ENCODE measurements at places on chromosomes 16 and 17.

GRCh38 chr17:16483021-16483645, 8.9 kb downstream of the LRRC75A start:
- no peak for DNase-seq

DNA sequence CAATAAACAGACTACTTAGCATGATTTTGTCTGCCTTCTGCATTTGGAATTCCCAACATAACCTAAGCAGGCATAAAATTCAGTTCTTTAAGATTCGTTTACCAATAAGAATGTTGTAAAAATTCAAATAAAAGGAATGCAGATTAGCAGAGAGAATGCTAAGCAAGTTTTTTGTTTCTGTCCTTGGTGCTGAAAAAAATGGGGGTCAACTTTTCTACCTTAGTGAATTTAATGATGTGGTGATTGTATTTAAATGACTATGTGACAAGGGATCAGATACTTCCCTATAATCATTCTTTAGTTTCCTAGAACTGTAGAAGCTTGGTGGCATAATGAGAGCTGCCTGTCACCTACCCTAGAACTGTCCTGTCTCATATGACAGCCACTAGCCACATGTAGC, 159.5 kb downstream of the RBFOX1 start:
- no peak for DNase-seq

GRCh38 chr17:59627770-59628171, 8.1 kb downstream of the CLTC start:
- DNase-seq: no peak

- no peak for DNase-seq
Measured at GRCh38 chr17:16120937-16121336, 94.4 kb downstream of the NCOR1 start.

DNA sequence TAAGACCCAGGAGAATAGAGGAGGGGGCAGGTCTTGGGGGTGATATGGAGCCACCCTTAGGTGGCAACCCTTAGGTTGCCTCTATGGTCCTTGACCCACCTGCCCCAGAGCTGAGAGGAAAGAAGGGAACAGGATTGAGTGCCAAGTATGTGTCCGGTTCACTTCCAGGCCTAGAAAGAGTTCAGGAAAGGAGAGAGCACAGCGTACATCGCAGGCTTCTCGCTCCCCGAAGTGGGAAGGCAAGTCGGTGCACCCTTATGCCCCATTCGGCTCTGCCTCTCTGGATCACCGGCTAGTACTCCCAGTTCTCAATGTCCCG, 631 bp downstream of the SP6 start:
- no peak for DNase-seq

DNA sequence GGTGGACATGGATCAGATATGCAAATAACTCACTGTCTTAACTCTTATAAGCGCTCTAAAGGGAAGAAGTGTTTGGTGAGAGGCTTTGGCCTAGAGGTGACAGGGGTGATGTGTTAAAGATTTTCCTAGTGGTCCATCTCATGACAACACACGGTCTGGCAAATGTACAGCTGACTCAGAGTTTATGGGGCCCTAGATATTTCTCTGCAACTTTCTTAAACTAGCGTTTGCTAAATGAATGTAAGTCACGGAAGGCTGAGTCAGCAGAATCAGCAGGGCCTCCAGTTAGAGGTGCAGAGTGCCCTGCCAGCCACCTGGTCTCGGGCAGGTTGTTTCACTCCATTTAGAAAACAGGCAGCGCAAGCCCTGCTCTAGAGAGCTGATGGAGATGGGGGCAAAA, 40.1 kb downstream of the CLEC16A start:
- DNase-seq: peak; percentile 57

DNA sequence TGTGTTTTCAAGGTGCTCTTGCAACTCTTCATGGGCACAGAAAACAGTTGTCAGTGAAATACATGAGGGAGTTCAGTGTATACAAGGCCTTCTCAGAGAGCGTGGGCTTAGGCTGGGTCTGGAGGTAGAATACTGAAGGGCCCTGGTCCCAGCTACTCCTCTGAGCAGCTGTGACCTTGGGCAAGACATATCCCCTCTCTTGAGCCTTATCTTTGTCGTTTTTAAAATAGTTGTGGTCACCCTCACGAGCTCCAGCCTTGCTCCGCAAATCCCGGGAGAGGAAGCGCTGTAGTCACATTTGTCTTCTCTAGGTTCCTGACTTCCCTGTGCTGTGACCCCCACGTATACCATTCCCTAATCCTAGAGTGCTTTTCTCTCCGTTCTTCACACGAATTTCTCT, 3.6 kb downstream of the ZNRF1 start:
- no peak for DNase-seq

GRCh38 chr17:77571155-77571981, 387.1 kb upstream of the TNRC6C start:
- no peak for DNase-seq

DNA sequence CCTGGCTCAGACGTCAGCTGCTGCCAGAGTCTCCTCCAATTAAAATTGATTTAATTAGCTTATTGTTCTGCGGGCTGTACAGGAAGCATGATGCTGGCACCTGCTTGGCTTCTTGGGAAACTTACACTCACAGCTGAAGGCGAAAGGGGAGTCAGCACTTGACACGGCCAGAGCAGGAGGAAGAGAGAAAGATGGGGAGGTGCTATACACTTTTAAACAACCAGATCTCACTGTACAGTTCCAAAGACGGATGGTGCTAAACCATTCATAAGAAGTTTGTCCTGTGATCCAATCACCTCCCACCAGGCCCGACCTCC, 1.4 kb upstream of the PRDM7 start:
- DNase-seq: no peak

DNA sequence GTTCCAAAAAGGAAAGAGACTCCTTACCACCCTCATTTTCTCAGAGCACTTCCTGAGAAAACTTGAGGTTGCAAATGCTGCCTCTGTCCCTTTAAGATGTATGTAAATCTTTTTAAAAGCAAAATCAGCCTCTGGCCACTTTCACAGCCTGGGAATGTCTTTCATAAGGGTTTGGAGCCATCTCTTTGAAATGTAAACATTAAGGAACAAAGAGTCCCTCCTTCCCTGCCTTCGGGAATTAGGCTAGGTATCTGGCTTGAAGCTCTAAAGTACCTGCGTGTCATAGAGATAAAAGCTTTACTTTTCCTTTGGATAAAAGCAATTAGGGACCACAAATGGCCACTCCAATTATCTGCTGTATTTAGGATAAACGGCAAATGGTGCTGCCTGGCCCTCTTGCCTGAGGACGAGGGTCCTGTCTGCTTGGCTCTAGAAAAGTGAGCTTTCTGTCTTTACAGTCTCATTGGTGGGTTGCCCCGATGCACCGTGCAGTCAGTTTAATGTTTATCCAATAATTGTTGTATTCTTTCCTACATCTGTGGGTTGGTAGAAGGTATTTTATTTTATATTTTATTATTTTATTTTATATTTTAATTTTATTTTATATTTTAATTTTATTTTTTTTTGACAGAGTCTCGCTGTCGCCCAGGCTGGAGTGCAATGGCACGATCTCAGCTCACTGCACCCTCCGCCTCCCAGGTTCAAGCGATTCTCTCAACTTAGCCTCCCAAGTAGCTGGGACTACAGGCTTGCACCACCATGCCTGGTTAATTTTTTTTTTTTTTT, 23.9 kb downstream of the NLRC3 start:
- DNase-seq: no peak

DNA sequence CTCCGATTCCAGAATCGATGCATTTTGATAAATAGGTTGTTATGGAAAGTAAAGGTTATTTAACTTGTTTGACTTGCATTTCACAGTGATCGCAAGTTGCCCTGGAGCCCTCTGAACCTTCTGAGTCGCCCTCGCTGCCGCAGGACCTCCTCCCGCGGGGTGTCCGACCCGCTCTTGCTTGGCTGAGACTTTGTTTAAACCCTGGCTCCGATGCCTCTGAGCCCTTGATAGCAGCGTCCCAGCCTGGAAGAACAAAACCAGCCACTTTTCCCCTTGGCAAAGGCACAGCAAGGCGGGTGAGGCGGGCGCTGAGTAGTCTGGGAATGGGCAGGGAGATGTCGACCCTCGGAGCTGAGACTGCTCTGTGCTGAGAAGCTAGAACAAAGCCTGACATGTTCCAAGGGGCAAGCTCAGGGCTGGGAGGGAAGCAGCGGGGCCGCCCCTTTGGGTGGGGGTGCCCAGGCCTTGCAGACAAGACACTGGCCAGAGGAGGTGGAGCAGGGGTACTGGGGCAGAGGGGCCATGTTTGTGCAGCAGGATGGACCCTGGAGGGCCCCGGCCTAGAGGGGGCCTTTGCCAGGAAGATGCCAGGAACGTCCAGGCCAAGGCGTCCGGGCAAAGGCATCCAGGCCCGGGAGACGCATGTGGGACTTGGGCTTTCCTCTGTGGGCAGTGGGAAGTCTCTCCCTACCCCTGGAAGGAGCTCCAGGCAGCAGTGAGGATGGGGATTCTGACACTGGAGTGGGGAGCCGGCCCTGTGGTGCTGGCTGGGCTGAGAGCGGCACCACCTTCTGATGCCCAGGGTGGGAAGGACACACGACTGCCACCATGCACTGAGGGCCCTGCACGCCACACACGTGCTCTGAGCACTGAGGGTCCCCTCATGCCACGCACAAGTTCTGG, 30.3 kb upstream of the CDH15 start:
- no peak for DNase-seq

- no peak for DNase-seq
Measured at GRCh38 chr17:72268431-72268830, 147.6 kb downstream of the SOX9 start.

GRCh38 chr17:57556320-57556719, 188.8 kb downstream of the CCDC182 start:
- DNase-seq: no peak

- DNase-seq: no peak
Measured at GRCh38 chr17:32672711-32673110, 185.9 kb downstream of the CDK5R1 start.

- DNase-seq: peak; percentile 43
Measured at GRCh38 chr16:66653581-66654350, 42.8 kb downstream of the CMTM4 start.

GRCh38 chr16:72677662-72678447, 370.1 kb downstream of the ZFHX3 start:
- DNase-seq: peak; percentile 66

DNA sequence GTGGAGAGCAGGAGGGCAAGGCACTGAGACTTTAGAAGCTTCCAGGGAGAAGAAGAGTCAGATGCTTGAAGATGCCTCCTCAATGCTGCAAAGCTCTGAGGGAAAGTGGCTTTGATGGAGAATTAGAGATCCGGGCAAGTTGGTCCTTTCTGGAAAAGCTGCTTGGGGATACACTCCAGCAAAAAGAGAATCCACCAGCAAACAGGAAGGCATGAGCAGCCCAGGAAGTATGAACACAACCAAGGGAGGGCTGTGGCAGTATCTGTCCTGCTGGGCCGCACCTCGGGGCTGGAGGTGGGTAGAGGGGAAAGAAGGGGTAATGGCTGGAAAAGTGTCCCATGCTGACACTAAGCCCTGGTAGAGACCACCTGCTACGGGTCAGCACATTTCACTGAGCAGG, 5.3 kb downstream of the LMF1 start:
- DNase-seq: no peak

- DNase-seq: no peak
Measured at GRCh38 chr17:81090361-81091136, 55.6 kb downstream of the BAIAP2 start.

DNA sequence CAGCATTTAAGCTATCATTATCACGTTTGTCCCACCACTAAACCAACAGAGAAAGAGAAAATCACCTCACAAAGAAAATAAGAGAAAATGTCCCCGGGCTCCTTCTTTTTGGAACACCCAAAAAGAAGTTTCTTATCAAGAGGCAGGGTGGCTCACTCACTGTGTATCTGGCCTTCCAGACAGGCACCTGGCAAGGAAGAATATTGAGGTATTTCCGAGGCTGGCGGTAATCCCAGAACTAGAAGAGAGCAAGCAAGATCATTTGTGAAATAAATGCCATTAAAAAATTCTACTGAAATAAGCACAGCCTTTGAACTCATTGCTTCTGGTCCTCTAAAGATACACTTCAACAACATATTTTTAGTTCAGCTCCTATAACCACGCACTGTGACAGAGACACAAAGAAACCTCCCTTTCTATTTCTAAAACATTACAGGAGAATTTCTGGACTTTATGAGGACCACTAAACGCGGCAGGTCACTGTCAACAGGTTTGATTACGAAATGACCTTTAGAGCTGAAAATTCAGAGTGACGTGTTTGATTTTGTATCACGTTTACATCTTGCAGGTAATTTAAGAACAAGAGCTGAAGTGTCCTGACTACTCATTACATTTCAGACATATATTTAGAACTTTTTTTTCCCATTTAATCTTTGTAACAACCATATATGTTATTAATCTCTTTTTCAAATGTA, 61.0 kb downstream of the WDR59 start:
- DNase-seq: no peak

DNA sequence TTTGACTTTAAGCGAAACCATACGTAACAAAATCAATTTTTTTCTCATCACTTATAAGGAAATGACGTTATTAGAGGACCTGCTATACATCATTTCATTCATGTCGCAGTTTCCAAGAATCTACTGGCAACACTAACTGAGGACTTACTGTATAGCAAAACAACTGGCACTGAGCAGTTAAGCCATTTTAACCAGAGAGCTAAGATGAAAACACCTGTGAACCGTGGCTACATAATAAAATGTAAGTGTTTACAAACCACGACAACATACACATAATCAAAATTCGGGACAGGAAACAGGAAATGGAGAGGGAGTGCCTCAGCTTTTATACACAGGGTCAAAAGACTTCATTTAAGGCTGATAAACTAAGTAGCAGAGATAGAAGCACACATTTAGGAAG, 29.5 kb downstream of the METTL16 start:
- no peak for DNase-seq

GRCh38 chr17:17151541-17151940, 54.6 kb downstream of the PLD6 start:
- no peak for DNase-seq

Measured in choroid plexus epithelial cell (primary cell).